GM03348 (cell line): ENCODE measurements at places on chromosomes 5 and 9.
A peak's percentile ranks its signal among the peaks of the same experiment; 100 is the strongest.

DNA sequence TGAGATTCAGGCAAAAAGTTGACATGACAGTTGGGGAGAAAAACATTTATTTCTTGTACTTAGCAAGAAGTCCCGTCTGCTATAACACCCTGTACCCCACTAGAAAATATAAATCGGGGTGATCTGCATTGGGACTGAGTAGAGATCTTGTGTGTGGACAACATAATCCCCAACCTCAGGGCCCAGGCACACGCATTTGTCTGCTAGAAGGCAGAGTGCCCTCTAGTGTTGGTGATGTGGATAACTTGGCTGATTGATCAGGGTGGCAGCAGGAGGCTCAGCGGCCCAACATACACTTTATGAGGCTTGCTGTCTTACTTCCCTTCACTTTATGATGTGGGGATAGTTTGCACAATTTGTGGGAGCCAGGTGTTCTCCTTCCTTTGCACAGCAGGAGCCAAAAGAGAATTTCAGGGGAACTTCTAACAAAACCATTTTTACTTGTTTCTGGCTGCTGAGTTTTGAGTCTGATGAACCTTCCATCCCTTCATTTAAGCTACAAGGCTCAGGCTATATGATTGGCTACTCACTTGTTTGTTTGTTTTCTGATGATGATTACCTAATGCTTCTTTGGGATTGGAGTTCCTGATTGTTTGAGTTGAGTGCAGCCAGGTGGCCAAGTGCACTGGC is 263.2 kb downstream of the DMAC1 start:
- peak; percentile 61 for DNase-seq

GRCh38 chr5:149319174-149319573 is 26.1 kb upstream of the GRPEL2 start:
- no peak for DNase-seq

- DNase-seq = no peak
Observed at GRCh38 chr9:109258481-109259302, 62.2 kb downstream of the EPB41L4B start.

DNA sequence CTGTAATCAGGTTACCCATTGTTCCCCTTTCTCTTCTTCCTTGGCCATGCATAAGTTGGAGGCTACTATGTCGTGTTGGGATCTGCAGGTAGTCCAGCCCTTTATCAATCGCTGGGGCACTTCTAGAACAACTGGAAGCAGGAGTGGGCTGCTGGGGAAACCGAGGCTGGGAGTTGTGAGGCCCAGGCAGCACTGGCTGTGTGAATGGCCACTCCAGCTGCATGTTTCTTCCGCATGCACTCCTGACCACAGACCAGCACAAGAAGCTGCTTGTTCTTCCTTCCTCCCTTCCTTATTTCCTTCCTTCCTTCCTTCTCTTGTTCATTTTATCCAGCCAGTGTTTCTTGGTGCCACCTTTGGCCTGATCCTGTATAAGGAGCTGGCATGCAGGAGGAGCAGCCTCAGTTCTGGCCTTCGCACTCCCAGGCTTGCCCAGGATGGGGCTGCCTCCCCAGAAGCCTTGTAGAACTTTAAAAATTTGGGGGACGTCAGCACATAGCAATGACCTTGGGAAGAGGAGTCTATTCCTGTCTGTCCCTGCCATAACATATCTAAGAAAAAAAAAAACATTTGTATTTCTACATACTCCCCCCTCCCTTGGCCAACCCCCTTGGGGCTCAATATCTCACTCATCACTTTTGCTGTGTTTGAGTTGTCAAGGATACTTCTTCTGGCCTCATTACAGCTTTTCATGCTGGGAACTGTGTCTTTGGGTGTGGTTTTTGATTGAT is 20.8 kb upstream of the CXCL14 start:
- DNase-seq = no peak

GRCh38 chr9:130639866-130640555 is 24.4 kb upstream of the PRDM12 start:
- no peak for DNase-seq
